SJCRH30 (cell line): ENCODE measurements at places on chromosomes 16 and 17. TPM values are rescaled to one million over a fixed set of nuclear protein-coding genes. Genes with fewer than 3 reads are reported as not detected.

GRCh38 chr16:88939245-88939971 is 37.6 kb downstream of the CBFA2T3 start:
- no peak for DNase-seq

- no peak for DNase-seq
Measured at GRCh38 chr16:78650339-78651074, 551.1 kb downstream of the WWOX start.

Gene NEUROD2
- total RNA-seq, result 0.20 TPM in 1 of 2 replicates, not detected in the other

- DNase-seq, result no peak
Measured at GRCh38 chr17:622356-622755, 92.3 kb downstream of the VPS53 start.

DNA sequence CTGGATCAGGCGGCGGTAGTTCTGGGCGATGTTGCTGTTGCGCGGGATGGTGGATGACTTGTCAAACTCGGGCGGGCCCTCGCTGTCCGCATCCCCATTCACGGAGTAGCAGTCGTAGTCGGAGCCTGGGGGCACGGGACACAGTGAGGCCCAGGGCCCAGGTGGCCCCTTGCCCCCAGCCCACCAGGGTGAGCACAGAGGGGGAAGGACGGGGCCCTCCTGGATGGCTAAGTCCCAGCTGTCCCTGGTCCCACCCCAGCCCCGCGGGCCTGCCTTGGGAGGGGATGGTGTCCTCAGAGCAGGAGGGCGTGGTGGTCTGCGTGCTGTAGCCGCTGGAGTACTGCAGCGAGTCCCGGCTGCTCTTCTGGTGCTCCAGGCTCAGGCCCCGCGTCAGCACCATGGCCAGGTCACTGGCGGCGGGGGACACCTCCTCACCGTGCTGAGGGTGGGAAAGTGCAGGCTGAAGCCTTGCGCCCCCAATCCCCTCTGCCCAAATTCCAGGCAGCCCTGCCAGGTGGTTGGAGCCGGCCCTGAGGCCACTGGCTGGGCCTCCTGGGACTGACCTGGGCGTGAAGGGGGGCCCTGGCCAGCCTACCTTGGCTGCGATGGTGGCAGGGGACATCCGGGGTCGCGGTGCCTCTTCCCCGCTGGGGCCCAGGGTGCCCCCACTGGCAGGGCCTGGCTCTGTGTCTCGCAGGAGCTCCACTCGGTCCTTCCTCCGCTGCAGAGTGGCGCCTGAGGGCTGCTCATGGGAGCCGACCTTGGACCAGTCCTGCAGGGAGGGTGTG is 18.2 kb downstream of the IL34 start:
- no peak for DNase-seq

DNA sequence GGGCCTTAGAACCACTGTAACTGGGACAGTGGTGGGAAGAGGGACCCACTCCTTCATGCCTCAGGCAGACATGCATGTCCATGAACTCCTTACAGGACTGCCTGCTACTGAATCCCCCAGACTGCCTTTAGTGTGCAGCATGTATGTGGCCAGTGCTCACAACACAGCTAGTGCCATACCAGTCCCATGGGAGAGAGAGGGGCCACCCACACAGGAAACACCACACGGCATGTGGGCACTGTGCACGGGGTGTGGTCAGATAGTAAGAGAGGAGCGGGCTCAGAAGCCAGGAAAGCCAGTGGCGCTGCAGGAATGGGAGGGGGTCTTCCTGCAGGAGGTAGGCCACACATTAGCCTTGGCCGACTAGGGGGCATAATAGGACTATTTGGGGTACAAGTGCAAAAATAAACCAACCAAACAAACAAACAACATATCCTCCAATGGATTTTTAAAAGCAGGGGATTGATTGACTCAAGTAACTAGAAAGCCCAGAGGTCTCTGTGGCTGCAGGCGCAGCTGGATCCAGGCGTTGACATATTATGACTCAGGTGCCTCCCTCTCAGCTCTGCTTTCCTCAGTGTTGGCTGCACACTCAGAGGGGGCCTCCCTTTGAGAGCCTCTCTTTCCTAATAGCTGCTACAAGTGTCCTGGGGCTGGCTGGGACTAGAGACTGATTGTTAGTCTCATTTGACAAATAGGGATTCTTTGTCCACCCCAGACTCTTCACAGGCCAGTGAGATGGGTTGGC is 104.4 kb downstream of the AMFR start:
- no peak for DNase-seq

- no peak for DNase-seq
Measured at GRCh38 chr17:27977751-27978688, 64.5 kb upstream of the NLK start.

Gene RNF222
- not detected in 2 replicates for total RNA-seq

Gene ARL16
- total RNA-seq, result 83.7 and 89.9 TPM in 2 replicates

DNA sequence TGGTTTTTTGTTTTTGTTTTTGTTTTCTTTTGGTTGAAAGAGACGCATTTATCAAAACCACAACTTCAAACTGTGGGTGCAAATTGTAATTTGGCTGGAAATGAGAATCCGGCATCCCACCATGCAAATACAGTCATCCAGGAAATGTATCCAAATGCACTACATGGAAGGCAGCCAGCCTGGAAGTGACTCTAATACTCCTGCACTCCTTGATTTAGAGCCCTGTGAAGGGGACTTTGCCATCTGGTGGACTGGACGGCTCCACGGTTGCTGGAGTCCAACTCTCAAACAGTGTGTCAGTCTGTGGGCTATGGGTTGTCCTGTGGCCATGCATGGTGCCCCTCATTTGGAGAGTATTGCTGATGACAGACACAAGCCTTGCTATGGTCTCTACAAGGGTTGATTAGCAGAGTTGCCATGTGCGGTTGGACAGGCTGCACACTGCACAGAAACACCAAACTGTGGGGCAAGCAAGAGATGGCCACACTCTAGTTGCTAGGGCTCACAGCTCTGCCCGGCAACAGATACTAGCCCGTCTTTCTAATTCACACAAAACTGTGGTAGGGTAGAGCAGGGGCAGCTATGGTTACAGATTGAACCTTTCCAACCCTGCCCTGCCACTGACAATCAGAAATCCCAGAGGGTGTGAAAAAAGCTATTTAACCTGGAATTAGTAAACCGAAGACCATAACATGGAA is 62.4 kb downstream of the VAT1L start:
- DNase-seq, result no peak

DNA sequence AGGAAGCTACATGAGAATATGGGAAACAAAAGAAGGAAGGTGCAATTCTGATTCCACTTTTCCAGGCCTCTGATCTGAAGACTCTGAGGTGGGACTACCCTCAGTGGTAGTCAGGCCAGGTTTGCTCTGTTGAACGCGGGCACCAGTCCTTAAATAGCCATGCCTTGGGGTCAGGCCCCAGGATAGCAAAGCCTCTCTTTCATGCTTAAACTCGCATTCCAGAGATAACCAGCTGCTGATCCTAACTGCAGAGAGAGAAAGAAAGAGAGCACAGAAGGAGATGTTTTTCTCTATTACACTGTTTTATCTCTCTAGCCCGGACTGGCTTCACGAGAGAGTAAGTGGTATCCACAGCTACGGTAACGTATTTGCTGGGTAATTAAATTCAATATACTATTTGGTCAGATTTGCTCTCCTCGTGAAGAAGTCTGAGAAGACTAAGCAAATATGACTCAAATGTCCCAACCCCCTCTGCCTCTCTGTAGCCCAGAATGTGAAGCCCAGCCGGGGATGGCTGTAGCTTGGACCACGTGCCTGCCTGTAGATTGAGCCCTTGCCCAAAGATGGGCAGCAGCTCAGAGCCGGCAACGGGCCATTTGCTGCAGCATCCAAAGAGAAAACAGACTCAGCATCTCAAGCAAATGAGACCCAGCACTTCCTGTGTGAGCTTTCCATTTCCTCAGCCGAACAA is 122.2 kb downstream of the SMG6 start:
- peak; percentile 55 for DNase-seq
